ENCODE measurements at places on chromosomes 4 and X.

DNA sequence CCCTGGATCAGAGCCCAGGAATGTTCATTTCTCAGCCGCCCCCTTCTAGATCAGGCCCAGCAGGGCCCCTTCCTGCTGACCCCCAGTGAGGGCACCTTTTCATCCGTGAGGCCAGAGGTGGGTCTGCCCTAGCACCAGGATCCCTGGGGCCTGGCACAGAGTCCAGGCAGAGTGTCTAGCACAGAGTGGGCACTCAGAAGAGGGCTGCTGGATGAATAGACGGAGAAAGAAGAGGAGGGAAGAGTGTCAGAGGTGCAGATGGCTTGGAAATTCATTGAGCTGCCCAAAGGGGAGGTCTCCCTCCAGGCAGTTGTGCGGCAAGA lies 106.5 kb downstream of the CPZ start:
- H3K4me1 ChIP-seq, result no peaks in the 10 kb centered on the region
- H3K4me3 ChIP-seq, result no peak overlapping the region
- peaks cover 3% of the 10 kb centered on the region for H3K27me3 ChIP-seq
- DNase-seq, result no peak
- no peak overlapping the region for H3K27ac ChIP-seq
- H3K36me3 ChIP-seq, result no peaks in the 10 kb centered on the region

- DNase-seq, result peak; percentile 77
- H3K27ac ChIP-seq, result peak overlapping the region; percentile 62
- H3K4me3 ChIP-seq, result peak overlapping the region; percentile 60
These were observed 68.7 kb downstream of the WFS1 start for GRCh38 chr4:6338175-6338950.

GRCh38 chr4:73653695-73654106 lies 33.5 kb upstream of the RASSF6 start:
- no peak for DNase-seq
- H3K36me3 ChIP-seq, result no peaks in the 10 kb centered on the region
- no peak overlapping the region for H3K4me3 ChIP-seq
- no peaks in the 10 kb centered on the region for H3K4me1 ChIP-seq
- H3K27ac ChIP-seq, result no peak overlapping the region

GRCh38 chr4:87982446-87983010 lies 7.0 kb downstream of the SPP1 start:
- H3K27ac ChIP-seq, result no peak overlapping the region
- H3K36me3 ChIP-seq, result no peaks in the 10 kb centered on the region
- no peak for DNase-seq
- H3K27me3 ChIP-seq, result peaks cover 41% of the 10 kb centered on the region

GRCh38 chr4:137032222-137032621 lies 500.1 kb downstream of the PCDH18 start:
- no peaks in the 10 kb centered on the region for H3K4me1 ChIP-seq
- no peak for DNase-seq
- no peak overlapping the region for H3K4me3 ChIP-seq
- H3K27ac ChIP-seq, result no peak overlapping the region
- no peaks in the 10 kb centered on the region for H3K36me3 ChIP-seq
- no peaks in the 10 kb centered on the region for H3K27me3 ChIP-seq

DNA sequence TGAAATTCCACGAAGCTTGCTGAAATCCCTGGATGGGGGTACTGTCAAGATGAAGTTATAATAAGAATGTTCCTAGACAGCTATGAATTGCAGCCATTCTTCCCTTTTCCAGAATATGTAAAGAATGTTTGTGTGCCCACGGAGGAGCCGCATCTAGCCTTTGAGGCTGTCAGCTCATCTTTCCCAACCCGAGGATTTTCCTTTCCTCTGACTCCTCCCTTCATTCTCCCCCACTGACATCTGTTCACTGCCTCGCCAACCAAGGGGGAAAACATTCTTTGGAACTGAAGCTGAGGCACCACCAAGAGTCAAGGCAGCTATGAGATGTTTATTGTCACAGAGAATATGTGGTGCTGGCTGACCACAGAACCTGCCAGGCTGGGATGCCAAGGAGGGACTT lies 8.8 kb downstream of the NHSL2 start:
- no peak overlapping the region for H3K4me3 ChIP-seq
- peaks cover 11% of the 10 kb centered on the region for H3K27me3 ChIP-seq
- H3K36me3 ChIP-seq, result no peaks in the 10 kb centered on the region
- no peak for DNase-seq

DNA sequence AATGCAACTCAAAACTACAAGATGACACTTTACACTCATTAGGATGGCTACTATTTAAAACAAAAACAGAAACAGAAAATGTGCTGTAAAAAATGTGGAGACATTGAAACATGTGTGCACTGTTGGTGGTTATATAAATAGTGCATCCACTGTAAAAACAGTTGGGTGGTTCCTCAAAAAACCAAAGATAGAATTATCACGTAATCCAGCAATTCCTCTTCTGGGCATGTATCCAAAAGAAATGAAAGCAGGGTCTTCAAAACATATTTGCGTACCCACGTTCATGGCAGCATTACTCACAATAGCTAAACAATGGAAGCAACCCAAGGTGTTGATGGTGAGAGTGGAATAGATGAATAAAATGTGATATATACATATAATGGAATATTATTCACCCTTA lies 967.2 kb downstream of the TRAM1L1 start:
- H3K27me3 ChIP-seq, result no peaks in the 10 kb centered on the region
- H3K4me3 ChIP-seq, result no peak overlapping the region

Measured in activated CD4-positive, alpha-beta memory T cell treated with anti-CD3 and anti-CD28 coated beads, Interleukin-2, amount 10 ng/mL, durations not matched to agents 7 days and 5 days (primary cell).